ENCODE measurements at places on chromosomes 6 and 20. TPM values are rescaled to one million over a fixed set of nuclear protein-coding genes. Genes with fewer than 3 reads are reported as not detected.

The SOX18 gene
- total RNA-seq: 24.4 TPM

The LGSN gene
- not detected for total RNA-seq

The TRAPPC3L gene
- under 0.01 TPM for total RNA-seq

The HSPA1L gene
- total RNA-seq: 0.76 TPM

The HLA-DMB gene
- 2.3 TPM for total RNA-seq

The SRC gene
- total RNA-seq: 9.7 TPM

The FAM162B gene
- total RNA-seq: 0.30 TPM

The TRIM31 gene
- total RNA-seq: not detected

The BPIFB1 gene
- not detected for total RNA-seq

The C6orf132 gene
- not detected for total RNA-seq

All from epithelial cell of umbilical artery (primary cell).